ENCODE measurements at places on chromosomes 4 and X.

DNA sequence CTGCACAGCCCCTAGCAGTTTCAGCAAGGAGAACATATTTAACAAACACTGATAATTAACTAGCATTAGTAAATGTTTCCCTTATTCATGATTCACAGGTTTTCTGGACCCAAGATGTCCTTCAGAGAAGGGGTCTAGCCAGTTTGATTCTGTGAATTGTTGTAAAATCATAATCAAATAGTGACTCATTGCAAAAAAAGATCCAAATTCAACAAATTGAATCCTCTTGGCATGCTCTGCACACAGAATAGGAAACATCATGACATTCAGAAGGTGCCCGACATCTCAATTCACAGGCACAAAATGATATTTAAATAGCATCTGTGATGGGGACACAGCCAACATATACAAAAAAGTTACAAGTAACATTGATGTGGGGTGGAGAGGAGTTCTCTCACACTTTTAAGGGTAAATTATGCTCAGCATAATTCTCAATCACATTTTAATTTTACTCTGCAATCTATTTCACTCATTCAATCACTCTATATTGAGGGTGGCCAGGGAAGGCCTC lies 100.0 kb downstream of the SH3KBP1 start:
- no peak for DNase-seq

- no peak for DNase-seq
Observed at GRCh38 chrX:154029439-154029838, 9.7 kb upstream of the IRAK1 start.

- no peak for DNase-seq
Observed at GRCh38 chr4:182827954-182828353, 89.2 kb downstream of the DCTD start.

GRCh38 chr4:74235135-74235534 lies 73.1 kb upstream of the EPGN start:
- DNase-seq: no peak

GRCh38 chr4:174111422-174111821 lies 172.0 kb downstream of the FBXO8 start:
- no peak for DNase-seq

DNA sequence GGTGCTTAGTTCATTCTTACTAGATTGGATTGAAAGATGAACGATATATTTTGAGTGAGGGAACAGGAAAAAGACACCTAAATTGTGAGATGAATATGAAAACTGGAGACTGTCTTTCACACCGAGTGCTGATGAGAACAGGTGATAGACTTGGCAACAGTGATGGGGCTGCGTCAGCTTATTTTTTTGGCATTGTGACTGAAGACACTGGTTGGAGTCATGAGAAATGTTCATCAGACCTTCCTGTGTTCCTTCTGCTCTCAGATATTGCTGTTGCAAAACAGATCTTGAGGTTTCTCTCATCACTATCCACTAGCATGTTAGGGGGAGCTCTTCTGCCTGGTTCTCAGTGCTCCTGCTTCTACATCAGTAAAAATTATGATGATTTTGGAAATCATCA lies 124.2 kb upstream of the KCNIP4 start:
- DNase-seq: no peak

DNA sequence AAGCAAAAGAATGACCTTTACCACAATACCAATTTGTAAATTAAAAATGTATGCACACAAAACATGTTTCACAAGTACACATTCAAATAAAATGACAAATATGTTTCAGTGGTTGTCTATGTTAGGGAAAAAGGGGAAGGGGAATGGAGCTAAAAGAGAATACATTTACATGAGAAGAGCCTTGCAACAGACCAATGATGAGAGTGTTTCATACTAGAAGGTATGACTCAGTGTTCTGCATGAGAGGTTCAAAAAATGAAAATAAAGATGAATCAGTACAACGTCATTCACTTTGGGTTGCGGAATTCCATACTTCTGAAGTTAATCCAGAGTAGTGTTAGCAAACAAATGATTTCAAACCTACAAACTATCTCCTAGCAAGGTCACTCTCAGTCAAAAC lies 51.7 kb downstream of the RPGR start:
- DNase-seq: no peak

DNA sequence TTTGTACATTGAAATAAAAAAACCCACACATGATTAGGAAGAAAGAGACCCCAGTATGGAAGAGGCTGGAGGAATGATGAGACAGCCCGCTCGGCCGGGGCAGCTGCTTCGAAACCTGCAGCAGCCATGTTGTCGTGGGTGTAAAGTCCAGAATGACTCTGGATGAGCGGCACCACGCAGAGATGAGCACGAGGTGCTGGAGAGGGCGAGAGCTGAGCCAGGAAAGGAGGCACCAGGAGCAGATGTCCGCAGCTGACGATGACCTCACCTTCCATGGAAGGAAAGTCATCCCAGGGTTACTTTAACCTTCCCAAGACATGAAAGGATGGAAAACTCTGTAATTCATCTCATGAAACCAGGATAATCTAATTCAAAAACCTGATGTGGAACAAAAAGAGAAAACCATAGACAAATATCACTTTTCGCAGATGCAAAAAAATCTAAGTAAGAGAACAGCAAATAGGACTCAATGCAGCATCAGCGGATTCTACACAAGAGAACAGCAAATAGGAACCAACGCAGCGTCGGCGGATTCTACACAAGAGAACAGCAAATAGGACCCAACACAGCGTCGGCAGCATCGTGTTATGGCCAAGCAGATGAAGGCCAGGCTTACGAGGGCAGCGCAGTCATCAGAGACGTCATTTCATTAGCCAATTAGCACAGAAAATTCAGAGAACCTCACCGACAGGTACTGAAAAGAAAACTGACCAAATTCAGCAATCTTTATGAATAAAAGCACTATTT lies 25.9 kb upstream of the SPON2 start:
- no peak for DNase-seq

DNA sequence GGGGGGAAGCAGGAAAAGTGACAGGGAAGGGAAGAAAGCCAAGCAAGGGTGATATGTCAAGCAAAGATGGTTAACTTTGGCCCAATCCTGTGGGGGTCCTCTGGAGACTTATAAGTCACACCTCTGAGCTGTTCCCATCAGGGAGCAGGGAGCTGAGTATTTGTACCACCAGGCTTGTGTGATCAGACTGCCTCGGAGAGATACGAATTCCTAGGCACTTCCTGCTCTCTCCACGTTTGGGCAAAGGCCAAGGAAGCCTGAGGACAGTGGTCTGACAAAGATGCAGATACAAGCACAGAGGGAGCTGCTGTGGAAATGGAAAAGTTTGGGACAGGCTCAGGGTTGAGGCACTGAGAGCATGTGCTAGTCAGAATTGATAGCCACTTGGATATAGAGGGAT lies 10.4 kb upstream of the PPP3CA start:
- DNase-seq: no peak

DNA sequence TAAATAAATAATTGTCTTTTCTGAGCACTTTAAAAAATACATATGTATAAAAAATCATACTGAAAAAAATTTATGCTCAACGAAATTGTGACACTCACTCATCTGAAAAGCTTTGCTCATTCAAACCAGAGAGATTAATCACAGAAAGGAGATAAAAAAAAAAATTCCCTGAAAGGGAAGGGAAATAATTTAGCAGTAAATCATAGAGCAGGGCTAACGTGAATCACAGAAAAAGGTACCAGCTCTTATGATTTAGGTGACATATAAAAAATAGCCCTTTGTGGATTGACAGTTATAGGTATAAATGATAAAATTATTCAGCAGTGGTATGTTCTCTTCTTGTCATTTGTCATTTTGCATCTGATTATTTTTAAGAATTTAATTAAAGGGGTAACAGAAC lies 552.7 kb upstream of the TENM3 start:
- no peak for DNase-seq

- no peak for DNase-seq
Observed at GRCh38 chrX:93874554-93874953, 200.5 kb downstream of the FAM133A start.

- DNase-seq: no peak
Observed at GRCh38 chrX:46814966-46815365, 21.9 kb upstream of the RP2 start.

GRCh38 chr4:5249727-5250126 lies 198.4 kb downstream of the STK32B start:
- DNase-seq: no peak

DNA sequence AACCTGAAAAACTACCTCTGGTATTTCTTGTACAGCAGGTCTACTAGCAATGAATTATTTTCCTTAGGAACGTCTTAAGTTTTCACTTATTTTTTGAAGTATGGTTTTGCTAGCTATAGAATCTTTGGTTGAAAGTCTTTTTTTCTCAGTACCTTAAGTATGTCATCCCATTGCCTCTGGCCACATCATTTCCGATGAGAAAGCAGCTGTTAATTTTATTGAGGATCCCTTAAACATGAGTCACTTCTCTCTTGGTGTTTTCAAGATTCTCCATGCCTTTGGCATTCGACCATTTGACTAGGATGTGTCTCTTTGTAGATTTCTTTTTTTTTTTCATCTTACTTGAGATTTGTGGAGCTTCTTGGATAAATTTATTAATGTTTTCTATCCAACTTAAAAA lies 803.8 kb upstream of the AMOT start:
- DNase-seq: no peak

- no peak for DNase-seq
Observed at GRCh38 chrX:10831716-10832502, 211.5 kb upstream of the MID1 start.

GRCh38 chrX:22246620-22247019 lies 26.1 kb upstream of the CBLL2 start:
- DNase-seq: no peak

- DNase-seq: no peak
Observed at GRCh38 chr4:89469516-89469915, 161.9 kb upstream of the GPRIN3 start.

GRCh38 chr4:20219521-20219920 lies 32.2 kb upstream of the SLIT2 start:
- DNase-seq: no peak

GRCh38 chr4:38858097-38858420 lies 1.4 kb upstream of the TLR6 start:
- DNase-seq: no peak

Data from activated CD4-positive, alpha-beta T cell treated with anti-CD3 and anti-CD28 coated beads, Interleukin-2, amount 50 U/mL, for 24 hours (primary cell).